ENCODE measurements at places on chromosomes 7 and 10. TPM values are rescaled to one million over a fixed set of nuclear protein-coding genes. Genes with fewer than 3 reads are reported as not detected.

GTPBP10 gene
- 16.9 TPM for total RNA-seq

GNGT1 gene
- not detected for total RNA-seq

PPP1R17 gene
- total RNA-seq = not detected

NHLRC2 gene
- 12.8 TPM for total RNA-seq

KLLN gene
- total RNA-seq = 0.59 TPM
